ENCODE measurements at places on chromosomes 7 and 10.

- no peak for DNase-seq
These were observed 30.3 kb downstream of the GBX1 start for GRCh38 chr7:151137076-151137675.

DNA sequence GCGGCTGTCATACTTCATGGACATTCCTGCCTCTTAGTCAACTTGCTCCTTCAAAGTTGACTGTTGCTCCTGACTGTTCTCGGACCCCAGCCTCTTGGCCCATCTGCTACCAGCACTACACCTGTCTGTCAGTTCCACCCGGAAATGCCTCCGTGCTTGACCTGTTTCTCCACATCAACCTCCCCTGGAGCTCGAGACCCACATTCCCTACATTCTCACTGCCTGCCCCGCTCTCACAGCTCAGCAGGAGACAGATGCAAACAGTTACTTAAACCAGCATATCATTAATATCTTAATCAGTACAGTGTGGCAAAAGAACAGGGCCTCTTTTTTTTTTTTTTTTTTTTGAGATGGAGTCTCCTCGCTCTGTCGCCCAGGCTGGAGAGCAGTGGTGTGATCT lies 174.3 kb downstream of the NRP1 start:
- DNase-seq = no peak

DNA sequence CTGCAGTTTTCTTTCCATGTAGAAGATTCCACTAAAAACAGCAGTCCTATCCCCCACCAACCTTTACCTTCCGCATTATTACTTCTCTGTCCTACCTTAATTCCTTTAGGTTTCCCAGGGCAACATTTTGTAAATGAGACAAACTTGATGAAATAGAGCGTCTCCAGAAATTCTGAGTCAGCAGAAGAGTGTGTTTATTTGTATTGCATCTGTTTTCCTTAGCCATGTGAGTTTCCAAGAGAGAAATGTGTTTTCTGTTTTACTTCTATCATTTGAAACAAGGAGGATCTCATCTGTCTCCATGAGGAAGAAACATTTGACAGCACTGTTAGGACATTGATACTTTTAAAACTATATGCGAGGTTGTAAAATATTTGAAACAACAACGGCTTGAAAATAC lies 244.2 kb upstream of the PLXDC2 start:
- no peak for DNase-seq

- no peak for DNase-seq
These were observed 12.5 kb upstream of the ITIH5 start for GRCh38 chr10:7679256-7679655.

GRCh38 chr7:94452239-94452638 lies 57.4 kb upstream of the CASD1 start:
- no peak for DNase-seq

GRCh38 chr10:114995468-114996247 lies 57.7 kb downstream of the TRUB1 start:
- no peak for DNase-seq

DNA sequence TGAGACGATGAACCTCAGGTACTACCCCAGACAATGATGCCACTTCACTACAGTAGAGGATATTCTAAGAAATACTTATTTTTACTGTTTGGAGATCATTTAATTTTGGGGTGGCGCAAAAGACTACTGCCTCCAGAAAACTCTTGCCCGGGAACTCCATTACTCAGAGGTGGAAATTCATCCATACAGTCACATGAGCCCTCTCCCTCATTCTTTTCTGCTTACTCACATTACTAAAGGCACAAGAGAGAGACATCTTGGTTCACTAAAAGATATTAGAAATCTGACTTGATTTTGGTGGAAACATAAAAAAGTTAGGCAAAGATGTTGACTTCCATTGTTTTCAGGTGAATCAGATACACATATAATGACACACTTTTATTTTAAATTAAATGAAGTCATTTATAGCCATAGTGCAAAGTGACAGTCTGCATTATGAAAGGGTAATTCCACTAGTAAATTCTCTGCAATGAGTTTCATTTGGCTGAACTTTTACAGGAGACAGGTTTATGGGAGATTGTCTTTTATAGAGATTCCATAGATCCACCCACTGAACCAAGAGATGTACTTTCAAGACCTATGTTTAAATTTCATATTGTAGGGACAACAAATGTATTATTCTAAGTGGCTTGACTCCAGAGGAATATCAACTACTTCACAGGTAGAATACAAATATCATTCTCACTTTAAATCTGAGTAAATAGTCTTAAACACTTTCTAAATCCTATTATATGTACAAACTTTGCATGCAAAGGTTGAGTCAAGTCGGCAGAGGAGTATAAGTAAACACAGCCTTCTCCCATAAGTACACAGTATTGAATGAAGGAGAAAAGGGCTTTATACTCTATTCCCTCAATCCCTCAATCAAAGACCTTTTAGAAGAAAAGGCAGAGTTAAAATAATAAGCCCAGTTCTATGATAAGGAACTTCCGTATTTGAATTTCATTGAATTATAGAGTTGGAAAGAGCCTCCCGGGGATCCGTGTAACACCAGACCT lies 18.8 kb downstream of the NEBL start:
- no peak for DNase-seq
